ENCODE measurements at places on chromosomes 7 and 10. TPM values are rescaled to one million over a fixed set of nuclear protein-coding genes. Genes with fewer than 3 reads are reported as not detected.

GATA3 gene
- 47.4 TPM for total RNA-seq

GALNT17 gene
- not detected for total RNA-seq

H2BK1 gene
- total RNA-seq: not detected

C10orf143 gene
- 2.5 TPM for total RNA-seq

Data from activated CD4-positive, alpha-beta memory T cell treated with anti-CD3 and anti-CD28 coated beads for 36 hours (primary cell).